ENCODE measurements at places on chromosomes 6 and 20. TPM values are rescaled to one million over a fixed set of nuclear protein-coding genes. Genes with fewer than 3 reads are reported as not detected.

Gene BHLHE23
- total RNA-seq: not detected

GRCh38 chr6:73652637-73653570, 888 bp downstream of the SLC17A5 start:
- peak; percentile 79 for DNase-seq

- DNase-seq: no peak
Observed at GRCh38 chr6:91633374-91634111, 1046.7 kb upstream of the MAP3K7 start.

GRCh38 chr6:21780141-21780540, 186.6 kb downstream of the SOX4 start:
- DNase-seq: no peak

DNA sequence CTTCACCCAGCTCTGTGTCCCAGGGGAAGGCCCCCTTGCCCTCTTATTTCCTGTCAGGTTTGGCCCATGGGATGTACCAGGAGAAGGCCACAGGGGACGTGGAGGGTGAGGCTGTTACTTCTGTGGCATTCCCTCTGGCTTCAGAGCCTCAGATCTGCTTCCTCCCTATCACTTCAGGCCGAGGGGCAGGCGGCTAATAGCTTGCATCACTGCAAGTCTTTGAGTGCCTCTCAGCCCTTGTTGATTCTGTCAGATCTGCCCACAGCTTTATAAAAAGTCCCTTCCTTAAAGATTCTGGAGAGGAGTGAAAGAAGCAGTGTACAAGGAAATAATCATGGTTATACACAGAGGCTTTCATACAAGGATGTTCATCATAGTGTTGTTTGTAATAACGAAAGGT, 86.9 kb downstream of the LRFN2 start:
- no peak for DNase-seq

DNA sequence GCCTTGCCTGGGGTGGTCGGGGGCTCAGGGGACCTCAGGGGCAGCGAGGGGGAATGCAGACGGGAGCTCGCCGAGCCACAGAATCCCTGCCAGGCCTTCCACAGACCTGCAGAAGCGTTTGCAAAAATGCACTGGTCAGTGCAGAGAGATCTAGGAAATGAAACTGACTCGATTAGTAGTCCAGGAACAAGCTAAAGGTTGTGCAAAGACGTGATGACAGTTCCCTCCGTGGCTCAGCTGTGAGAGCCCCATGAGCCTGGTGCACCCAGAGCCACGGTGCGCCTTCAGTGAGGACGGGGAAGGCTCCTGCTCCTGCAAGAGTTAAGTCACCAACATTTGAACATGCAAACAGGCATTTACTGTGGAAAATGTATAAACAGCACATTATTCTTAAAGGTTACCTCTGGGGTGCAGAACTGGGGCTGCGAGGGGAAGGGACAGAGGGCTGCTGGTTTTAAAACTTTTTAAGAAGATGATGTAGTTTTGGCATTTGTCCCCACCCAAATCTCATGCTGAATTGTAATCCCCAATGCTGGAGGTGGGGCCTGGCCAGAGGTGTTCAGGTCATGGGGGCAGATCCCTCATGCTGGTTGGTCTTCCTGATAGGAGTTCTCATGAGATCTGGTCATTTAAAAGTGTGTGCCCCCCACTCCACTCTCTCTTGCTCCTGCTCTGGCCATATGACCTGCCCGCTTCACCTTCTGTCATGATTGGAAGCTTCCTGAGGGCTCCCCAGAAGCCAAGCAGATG, 147.3 kb downstream of the DLL1 start:
- peak; percentile 37 for DNase-seq

GRCh38 chr6:105431226-105431625, 28.3 kb upstream of the PREP start:
- DNase-seq: no peak

DNA sequence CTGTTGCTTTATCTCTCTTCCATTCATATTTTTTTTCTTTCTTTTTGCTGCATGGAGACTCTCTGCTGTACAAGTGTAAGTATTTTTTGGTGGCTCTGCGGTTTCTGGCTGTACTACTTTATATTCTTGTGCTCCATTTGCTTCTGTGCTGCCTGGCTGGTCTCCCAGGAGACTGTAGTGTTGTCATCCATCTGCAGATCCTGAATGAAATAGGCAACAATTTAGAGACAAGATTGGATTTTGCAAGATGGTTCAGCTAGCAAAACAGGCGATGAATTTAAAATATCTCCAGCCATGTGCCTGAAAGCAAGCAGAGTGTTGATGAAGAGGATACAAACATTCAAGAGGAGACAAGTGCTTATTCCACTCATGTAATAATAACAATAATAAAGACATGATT, 75.1 kb upstream of the SCGN start:
- no peak for DNase-seq

Gene FOXF2
- total RNA-seq: 0.11 TPM

Gene CST5
- not detected for total RNA-seq

- DNase-seq: no peak
Observed at GRCh38 chr6:31877651-31878161, 1.1 kb downstream of the SLC44A4 start.

DNA sequence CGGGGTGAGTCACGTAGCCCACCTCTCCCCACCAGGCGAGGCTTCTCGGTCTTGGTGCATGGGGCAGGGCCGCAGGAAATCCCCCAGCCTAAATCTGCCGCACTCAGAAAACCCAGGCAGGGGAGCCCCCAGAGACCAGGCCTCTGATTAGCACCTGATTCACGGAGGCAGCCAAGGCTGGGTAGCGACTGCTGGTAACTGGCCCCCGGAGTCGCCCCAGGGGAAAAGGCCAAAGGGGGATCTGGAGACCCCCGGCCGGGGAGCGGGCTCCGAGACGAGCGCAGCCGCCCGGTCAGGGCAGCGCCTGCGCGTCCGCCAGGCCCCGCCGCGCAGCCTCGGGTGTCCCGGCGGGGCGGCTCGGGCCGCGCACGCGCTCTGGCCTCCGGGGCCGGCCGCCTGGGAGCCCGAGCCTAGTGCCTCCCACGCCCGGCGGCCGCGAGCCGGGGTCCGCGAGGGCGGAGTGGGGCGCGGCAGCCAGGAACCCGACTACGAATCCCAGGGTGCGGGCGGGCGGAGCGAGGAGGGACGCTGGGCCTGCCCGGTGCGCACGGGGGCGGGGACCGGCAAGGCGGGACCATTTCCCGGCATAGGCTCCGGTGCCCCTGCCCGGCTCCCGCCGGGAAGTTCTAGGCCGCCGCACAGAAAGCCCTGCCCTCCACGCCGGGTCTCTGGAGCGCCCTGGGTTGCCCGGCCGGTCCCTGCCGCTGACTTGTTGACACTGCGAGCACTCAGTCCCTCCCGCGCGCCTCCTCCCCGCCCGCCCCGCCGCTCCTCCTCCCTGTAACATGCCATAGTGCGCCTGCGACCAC, at the start of gene DUSP22:
DUSP22 (plus strand) TSS at position 791 of the 809 bp plus-strand sequence. CDS start 53 bp downstream, outside the sequence.
- DNase-seq: peak; percentile 95

GRCh38 chr6:81813305-81813704, 60.8 kb upstream of the TENT5A start:
- DNase-seq: no peak

GRCh38 chr6:105058316-105058715, 101.4 kb downstream of the LIN28B start:
- no peak for DNase-seq

GRCh38 chr6:37511910-37512399, 12.3 kb upstream of the CCDC167 start:
- DNase-seq: no peak

GRCh38 chr6:71965404-71965803, 79.1 kb downstream of the RIMS1 start:
- DNase-seq: no peak

Gene TSPO2
- total RNA-seq: 0.43 TPM
